ENCODE measurements at places on chromosomes 16 and 17. TPM values are rescaled to one million over a fixed set of nuclear protein-coding genes. Genes with fewer than 3 reads are reported as not detected.

DNA sequence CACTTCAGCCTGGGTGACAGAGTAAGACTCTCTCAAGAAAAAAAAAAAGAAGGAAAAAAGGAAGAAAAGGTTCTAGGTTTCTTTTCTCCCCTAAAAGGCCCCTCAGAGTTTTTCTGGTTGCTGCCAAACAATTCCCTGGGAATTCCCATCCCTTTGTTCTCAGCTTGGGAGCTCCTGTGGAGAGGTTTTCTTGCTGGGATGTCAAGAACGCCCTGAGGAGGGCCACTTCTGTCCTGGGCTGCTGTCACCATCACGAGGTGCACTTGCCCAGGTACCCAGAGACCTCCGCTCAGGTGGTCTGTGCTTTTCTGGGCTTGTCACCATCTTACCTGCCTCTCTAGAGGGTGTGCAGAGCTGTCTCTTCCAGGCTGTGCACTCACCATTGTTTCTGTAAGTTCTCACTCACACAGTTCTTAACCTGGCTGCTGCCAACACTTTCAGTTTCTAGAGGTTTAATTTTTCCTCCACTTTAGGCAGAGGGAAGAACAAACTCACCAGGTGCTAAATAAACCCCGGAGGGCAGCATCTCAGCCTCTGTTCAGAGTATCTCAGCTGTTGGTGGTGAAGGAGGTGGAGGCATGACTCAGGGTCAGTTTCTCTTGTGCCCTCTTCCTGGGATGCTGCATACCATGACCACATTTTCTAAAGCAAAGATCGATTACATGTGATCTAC, 2.4 kb upstream of the COX6A2 start:
- no peak overlapping the region for H3K4me3 ChIP-seq
- DNase-seq, result no peak

DNA sequence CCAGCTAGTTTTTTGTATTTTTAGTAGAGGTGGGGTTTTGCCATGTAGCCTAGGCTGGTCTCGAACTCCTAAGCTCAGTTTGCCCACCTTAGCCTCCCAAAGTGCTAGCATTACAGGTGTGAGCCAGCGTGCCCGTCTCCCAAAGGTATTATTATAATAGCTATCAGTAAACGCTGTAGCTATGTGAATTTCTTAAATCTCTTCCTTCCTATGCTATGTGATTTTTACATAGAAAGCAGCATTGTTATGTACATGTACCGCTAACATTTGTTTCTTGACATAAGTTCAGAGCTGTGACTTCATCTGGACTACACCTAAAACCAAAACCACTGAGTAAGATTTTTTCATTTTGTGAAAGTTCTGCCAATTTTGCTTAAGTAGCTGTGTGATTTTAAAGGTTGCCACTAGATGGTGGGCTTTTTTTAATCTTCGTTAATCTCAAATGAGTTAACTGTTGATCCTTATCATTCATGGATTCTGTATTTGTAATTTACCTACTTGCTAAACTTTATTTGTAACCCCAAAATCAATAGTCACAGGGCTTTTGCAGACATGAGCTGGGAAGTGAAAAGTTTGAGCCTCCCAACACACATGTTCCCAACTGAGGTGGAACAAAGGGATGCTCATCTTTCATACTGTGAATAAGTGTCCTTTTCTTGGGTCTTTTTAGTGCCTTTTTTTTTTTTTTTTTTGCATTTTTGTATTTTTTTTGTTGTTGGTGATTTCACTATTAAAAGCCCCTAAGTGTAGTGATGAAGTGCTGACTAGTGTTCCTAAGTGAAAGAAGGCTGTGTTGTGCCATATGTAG, 21.9 kb downstream of the PRKAR1A start:
- peaks cover 34% of the 10 kb centered on the region for H3K36me3 ChIP-seq
- H3K4me3 ChIP-seq, result no peak overlapping the region
- DNase-seq, result no peak
- H3K27me3 ChIP-seq, result no peaks in the 10 kb centered on the region
- no peaks in the 10 kb centered on the region for H3K4me1 ChIP-seq

DNA sequence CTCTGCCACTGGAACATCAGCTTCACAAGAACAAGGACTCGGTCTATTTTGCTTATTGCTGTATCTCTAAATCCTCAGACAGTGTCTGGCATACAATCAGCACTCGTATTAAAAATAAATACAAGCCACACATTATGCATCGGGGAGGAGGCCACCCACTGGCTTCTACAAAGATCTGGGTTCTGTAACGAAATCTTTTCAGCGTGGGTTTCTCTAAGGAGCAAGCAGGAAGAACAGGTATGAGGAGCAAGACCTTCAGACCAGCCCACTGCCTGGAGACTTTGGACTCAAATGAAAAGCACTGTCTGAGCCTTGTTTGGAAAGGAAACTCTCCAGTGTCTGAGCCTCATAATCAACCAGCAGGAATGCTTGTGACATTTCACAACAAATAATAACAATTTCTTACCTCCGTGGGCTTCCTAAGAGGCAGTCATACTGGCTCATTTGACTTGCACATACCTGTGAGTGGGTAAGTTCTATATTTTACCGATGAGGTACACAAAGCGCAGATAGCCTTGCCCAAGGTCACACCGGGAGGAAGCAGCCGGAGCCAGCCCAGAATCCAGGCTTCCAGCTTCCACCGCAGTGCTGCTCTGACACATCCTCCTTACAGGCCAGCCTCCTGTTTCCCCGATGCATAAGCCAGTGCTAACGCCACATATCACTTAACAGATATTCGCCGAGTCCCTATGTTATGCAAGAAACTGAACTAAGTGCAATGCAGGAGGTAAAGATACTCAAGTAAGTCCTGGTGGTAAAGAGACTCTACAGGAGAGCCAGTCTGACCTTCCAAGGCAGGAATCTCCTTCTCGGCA, 118.6 kb upstream of the TNRC6C start:
- H3K27me3 ChIP-seq, result no peaks in the 10 kb centered on the region
- H3K4me3 ChIP-seq, result no peak overlapping the region
- no peak for DNase-seq
- H3K27ac ChIP-seq, result no peak overlapping the region
- no peaks in the 10 kb centered on the region for H3K36me3 ChIP-seq

DNA sequence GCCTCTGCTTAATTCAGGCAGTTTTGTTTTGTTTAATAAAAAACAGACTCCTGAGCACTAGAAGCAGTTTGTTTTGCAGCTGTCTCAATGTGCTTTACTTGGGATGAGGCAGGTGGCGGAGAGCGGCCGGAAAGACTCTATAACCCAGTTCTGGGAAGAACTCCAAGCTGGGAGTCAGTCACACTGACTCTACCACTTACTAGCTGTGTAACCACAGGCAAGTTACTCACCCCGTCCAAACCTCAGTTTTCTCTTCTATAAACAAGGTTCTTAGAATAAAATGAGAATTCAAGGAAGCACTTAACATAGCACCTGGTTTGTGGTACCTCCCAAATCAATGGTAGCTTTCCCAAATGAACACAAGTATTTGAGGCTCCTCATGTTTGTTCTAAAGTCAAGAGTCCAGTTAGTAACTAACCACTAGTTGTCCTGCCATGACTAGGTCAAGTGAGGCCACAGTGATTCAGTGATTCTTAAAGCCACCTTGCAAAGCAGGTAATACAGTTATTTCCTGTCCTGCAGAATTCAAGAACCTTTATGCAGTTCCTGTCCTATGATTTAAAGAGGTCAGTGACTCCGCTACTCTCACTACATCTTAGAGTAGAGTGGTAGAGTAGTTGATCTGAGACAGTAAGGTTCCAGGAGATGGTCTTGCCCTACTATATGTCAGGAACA, 2.7 kb downstream of the TXNDC17 start:
- H3K36me3 ChIP-seq, result peaks cover 20% of the 10 kb centered on the region
- no peak for DNase-seq
- no peaks in the 10 kb centered on the region for H3K27me3 ChIP-seq

DNA sequence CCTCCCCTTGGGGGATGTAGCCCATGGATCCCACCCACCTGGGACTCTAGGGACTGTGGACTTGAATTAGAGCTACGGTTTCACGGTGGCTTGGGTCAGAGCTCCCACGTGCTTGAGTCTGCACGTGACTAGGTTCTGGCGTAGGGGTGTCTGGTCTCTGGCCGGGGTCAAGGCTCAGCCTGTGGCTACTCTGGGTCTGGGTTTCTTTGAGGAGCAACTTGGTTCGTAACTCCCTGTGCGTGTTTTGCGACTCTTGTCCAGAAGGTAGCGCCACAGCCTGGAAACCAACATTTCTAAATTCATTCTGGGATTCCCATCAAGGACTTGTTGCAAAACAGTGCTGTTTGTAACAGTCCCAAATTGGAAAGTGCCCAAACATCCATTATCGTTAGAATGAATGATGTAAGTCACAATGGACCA, 470 bp upstream of the GGT6 start:
- no peak overlapping the region for H3K4me3 ChIP-seq
- H3K27me3 ChIP-seq, result no peaks in the 10 kb centered on the region
- no peak for DNase-seq
- no peaks in the 10 kb centered on the region for H3K36me3 ChIP-seq
- H3K4me1 ChIP-seq, result peaks cover 20% of the 10 kb centered on the region

DNA sequence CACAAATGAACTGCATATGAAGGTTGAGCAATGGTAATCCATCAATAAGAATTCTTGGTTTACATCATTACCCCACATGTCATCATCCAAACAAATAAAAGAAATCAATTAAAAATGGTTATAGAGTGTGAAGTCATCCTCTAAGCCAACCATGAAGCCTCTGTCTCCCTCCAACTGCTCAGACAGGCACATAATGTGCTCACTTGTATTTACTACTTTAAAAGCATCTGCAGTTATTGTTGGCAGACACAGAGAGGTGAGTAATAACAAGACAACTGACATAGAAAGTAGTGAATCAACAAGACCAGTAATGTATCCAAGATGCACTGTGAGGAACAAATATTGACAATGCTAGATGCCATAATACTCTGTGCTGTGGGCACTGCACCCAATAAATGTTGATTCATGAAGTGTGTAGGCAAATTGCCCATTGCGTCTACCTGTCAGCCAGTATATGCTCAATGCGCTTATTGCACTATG, 20.0 kb downstream of the ADAMTS18 start:
- no peak overlapping the region for H3K27ac ChIP-seq
- no peak for DNase-seq
- no peaks in the 10 kb centered on the region for H3K4me1 ChIP-seq
- H3K27me3 ChIP-seq, result no peaks in the 10 kb centered on the region
- H3K36me3 ChIP-seq, result no peaks in the 10 kb centered on the region

- no peaks in the 10 kb centered on the region for H3K27me3 ChIP-seq
- peaks cover 34% of the 10 kb centered on the region for H3K36me3 ChIP-seq
- H3K4me1 ChIP-seq, result peaks cover 48% of the 10 kb centered on the region
- H3K4me3 ChIP-seq, result peak overlapping the region; percentile 72
- no peak for DNase-seq
These were observed 540 bp downstream of the MFSD11 start for GRCh38 chr17:76738468-76738850.

GRCh38 chr16:52451971-52452421, 94.9 kb downstream of the TOX3 start:
- H3K27me3 ChIP-seq, result no peaks in the 10 kb centered on the region
- no peaks in the 10 kb centered on the region for H3K4me1 ChIP-seq
- no peaks in the 10 kb centered on the region for H3K36me3 ChIP-seq
- no peak for DNase-seq
- no peak overlapping the region for H3K27ac ChIP-seq
- no peak overlapping the region for H3K4me3 ChIP-seq

GRCh38 chr16:30728899-30729672, 19.1 kb upstream of the PHKG2 start:
- no peaks in the 10 kb centered on the region for H3K27me3 ChIP-seq
- DNase-seq, result no peak
- peaks cover 51% of the 10 kb centered on the region for H3K36me3 ChIP-seq
- no peaks in the 10 kb centered on the region for H3K4me1 ChIP-seq
- no peak overlapping the region for H3K27ac ChIP-seq

- no peak overlapping the region for H3K4me3 ChIP-seq
These were observed 258.6 kb downstream of the SNX29 start for GRCh38 chr16:12235110-12235509.

DNA sequence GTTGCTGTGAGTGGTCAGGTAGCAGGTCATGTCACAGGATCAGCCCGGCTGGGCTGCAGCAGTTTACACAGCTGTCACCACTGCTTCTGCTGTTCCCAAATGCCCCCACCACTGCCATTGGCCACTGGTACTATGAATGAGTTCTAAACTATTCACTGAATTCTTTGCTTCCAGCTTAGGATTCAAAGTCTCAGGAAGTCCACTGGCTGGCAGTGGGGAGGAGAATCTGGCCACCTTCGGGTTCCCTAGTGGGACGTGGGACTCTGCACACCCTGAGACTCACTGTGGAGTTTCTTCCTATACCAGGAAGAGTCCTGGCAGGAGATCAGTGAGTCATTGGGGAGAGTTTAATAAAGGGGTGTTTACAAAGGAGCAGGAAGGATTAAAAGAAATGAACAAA, 6.9 kb downstream of the MT1X start:
- H3K4me1 ChIP-seq, result no peaks in the 10 kb centered on the region
- no peak overlapping the region for H3K4me3 ChIP-seq
- no peaks in the 10 kb centered on the region for H3K27me3 ChIP-seq
- no peaks in the 10 kb centered on the region for H3K36me3 ChIP-seq
- no peak for DNase-seq
- no peak overlapping the region for H3K27ac ChIP-seq

- H3K27me3 ChIP-seq, result no peaks in the 10 kb centered on the region
- DNase-seq, result no peak
- H3K36me3 ChIP-seq, result no peaks in the 10 kb centered on the region
- H3K4me1 ChIP-seq, result no peaks in the 10 kb centered on the region
- H3K4me3 ChIP-seq, result no peak overlapping the region
- no peak overlapping the region for H3K27ac ChIP-seq
These were observed 27.1 kb downstream of the GABARAPL2 start for GRCh38 chr16:75593308-75593707.

GRCh38 chr17:48718761-48719641, 3.3 kb downstream of the PRAC1 start:
- no peak overlapping the region for H3K27ac ChIP-seq
- peaks cover 26% of the 10 kb centered on the region for H3K4me1 ChIP-seq
- DNase-seq, result no peak
- H3K27me3 ChIP-seq, result peaks cover 65% of the 10 kb centered on the region

DNA sequence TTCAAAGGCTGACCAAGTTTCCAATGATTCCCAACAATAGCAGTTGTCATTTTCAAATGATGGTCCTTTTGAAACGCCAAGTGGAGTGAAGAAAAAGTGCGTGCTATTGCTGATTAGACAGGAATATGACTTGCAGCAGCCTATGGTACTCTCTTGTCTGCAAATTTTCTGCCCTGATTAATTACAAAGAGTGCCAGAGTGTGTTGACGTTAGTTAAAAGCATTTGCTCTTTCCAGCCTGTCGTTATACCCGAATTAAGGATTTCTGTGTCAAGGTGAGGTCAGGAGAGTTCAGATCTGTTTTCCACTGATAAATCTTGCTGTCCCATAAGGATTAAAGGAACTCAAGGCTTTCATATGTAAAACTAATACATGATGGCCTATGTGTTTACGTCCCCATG, 75.0 kb upstream of the ADAMTS18 start:
- H3K4me1 ChIP-seq, result no peaks in the 10 kb centered on the region
- no peaks in the 10 kb centered on the region for H3K36me3 ChIP-seq
- H3K4me3 ChIP-seq, result no peak overlapping the region
- no peak overlapping the region for H3K27ac ChIP-seq

Gene KLHL11
- 24.7 TPM for total RNA-seq

Gene NPIPA5
- total RNA-seq, result 12.4 TPM

Gene CRHR1
- not detected for total RNA-seq

Gene SOST
- not detected for total RNA-seq

Gene SNAI3
- total RNA-seq, result 2.8 TPM

Gene CACNG3
- total RNA-seq, result not detected

Gene ENPP7
- 0.11 TPM for total RNA-seq

Measured in CD8-positive, alpha-beta memory T cell (primary cell).